ENCODE measurements at places on chromosomes 13 and 19. TPM values are rescaled to one million over a fixed set of nuclear protein-coding genes. Genes with fewer than 3 reads are reported as not detected.

Gene ZNF320
- 26.1 TPM for total RNA-seq

Gene PRTN3
- total RNA-seq = not detected

DNA sequence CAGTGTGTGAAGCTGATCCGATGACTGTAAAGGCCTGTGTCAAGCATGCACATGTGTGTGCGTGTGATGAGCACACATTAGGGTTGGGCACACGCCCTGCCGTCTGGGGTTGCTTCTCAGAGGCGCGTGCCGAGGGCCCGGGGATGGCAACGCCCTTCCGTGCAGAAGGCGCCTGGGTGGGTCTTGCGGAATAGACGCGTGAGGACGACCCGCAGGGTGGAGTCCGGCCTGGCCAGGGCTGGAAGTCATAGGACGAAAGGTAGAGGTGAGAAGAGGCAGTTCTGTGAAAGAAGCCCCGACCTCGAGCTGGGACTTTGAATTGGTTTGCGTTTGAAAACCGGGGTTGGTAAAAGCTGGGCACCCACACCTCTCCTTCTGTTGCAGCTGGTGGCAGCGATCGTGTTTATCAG lies 35.7 kb downstream of the TMEM255B start:
- DNase-seq = no peak

Gene NRTN
- total RNA-seq = 4.6 TPM

DNA sequence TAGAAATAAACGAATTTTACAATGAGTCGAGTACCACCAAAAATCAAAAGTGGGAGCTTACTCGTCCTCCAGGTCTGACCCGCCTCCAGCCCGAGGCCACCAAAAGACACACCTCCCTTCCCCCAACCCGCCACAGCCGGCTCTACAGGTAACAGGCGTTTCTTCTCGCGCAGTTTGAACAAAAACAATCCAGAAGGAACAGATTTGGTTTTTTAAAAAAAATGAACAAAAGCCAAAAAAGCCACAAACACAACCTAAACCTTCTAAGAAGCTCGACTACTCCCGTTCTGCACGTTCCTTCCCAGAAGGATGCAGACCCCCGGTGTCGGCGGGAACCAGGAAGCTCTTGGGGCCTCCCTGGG lies 671 bp downstream of the ZDHHC20 start:
- peak; percentile 66 for DNase-seq

GRCh38 chr13:64457976-64458375 lies 2772.2 kb downstream of the PCDH9 start:
- DNase-seq = no peak

Gene CEACAM1
- 0.94 TPM for total RNA-seq

Gene EIF3K
- 341 TPM for total RNA-seq

- no peak for DNase-seq
Measured at GRCh38 chr19:2625434-2625833, 77.1 kb downstream of the GNG7 start.

DNA sequence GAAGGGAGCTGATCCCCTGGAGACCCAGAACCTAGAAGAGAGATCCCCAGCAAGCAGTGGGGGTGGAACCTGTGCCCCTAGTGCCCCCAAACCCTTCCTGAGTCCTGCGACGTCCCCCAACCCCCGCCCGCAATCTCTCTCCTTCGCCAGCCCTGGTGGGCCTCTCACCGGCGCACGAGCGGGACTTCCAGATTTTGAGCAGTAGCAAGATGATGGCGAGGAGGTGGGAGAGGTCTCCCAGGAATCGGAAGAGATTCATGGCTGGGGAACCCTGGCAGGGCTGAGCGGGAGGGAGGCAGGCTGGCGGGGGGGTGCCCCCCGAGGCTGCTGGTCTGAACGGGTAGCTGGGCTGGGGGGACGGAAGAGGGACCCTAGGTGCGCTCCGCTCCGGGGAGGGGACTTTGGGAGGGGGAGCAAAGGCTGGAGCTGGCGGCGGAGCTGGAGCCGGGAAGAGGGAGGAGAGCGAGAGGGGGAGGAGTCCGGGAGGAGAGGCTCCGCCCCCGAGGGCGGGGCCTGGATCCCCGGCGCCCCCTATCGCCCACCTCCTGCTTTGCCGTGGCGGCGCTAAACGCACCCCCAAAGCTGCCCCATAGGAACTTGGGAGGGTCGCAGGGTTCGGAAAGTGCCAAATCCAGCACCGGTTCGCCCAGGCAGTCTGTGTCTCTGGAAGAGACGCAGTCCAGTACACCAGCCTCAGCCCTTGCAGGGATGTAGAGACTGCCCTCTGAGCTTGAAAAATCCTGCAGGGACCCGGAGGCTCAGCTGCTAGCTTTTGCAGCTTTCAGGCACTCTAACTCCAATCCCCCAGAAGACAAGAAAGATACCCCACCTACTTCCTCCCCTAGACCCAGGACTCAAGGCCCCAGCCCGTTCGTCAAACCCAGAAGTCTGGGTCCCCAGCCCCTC lies at the start of gene KDELR1:
Gene KDELR1 (minus strand): TSS at position 452 of the 906 bp plus-strand sequence. CDS start 193 bp downstream, at position 259.
- peak; percentile 78 for DNase-seq

Gene C19orf67
- total RNA-seq = 0.39 TPM

Gene MED16
- total RNA-seq = 83.1 TPM

GRCh38 chr13:76663592-76664335 lies 222.4 kb downstream of the KCTD12 start:
- DNase-seq = no peak

DNA sequence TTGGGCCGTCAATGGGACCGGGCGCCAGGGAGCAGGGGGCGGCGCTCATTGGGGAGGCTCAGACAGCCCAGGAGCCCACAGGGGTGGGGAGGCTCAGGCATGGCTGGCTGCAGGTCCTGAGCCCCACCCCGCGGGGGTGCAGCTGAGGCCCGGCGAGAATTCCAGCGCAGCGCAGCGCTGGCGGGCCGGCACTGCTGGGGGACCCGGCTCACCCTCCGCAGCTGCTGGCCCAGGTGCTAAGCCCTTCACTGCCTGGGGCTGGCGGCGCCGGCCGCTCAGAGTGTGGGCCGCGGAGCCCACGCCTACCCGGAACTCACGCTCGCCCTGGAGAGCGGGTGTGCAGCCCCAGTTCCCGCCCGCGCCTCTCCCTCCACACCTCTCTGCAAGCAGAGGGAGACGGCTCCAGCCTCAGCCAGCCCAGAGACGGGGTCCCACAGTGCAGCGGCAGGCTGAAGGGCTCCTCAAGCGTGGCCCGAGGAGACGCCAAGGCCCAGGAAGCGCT lies 1227.4 kb downstream of the PCDH17 start:
- DNase-seq = no peak

DNA sequence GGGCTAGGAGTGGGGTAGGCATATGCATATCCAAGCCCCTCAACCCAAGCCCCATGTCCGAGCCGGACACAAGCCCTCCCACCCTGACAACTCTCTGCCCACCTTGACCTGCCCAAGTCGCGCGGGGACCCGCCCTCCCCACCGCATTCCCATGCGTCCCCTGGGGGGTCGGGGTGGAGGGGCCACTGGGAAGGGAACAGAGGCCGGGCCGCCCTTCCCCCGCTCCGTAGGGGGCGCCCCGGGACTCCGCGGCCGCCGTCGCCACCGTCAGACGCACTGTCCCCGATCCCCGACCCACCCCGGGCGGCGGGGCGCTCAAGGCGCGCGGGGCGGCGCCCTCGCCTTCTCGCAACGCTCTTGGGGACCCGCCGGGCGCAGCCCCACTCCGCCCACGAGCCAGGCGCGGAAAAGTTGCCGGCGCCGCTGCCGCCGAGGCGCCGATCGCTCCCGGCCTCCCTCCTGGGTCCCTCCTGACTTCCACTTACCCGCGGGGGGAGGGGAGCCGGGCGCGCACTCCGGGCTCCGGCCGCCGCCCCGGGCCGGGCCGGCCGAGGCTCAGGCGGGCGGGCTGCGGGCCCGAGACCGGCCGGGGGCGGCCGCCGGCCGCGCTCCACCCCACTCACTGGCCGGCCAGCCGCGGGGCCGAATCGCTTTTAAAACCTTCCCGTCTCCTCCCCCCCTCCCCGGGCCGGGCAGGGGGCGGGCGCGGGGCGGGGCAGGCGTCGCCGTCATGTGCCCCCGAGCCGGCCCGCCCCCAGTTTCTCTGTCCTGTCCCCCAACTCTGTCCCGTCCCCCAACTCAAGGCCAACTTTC lies 34.4 kb upstream of the NANOS3 start:
- DNase-seq = peak; percentile 56

Gene ETHE1
- 20.4 TPM for total RNA-seq

GRCh38 chr19:3411636-3412035 lies 45.3 kb downstream of the NFIC start:
- no peak for DNase-seq

Gene OR7A5
- total RNA-seq = not detected

Measured in H9 (cell line).